ENCODE measurements at places on chromosomes 11 and 22.

- DNase-seq = no peak
These were observed 59.8 kb downstream of the NAV2 start for GRCh38 chr11:19772480-19772879.

- no peak for DNase-seq
These were observed 51.9 kb downstream of the CSTF3 start for GRCh38 chr11:33109294-33109895.

GRCh38 chr22:49550141-49550430 is 277.6 kb downstream of the BRD1 start:
- DNase-seq = no peak

DNA sequence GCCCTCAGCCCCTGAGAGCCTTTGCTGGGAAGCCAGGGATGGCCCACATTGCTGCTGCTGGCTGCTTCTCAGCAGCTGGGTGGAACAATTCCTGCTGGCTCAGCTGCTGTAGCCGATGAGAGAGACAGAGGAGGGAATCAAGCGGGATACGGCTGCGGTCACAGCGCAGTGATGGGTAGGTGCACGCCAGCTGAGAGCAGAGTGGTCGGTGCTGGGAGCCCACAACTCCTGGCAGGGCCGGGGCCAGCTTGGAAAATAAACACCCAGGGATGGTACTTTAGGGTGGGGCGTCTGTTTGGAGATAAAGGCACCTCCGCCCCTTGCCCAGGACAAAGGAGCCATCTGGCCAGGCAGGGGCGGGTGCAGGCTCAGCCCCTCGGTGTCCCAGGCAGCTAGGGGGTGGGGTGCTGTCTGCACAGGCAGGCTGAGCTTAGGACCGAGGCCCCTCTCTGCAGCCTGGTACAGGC is 480.5 kb downstream of the MIAT start:
- DNase-seq = no peak

DNA sequence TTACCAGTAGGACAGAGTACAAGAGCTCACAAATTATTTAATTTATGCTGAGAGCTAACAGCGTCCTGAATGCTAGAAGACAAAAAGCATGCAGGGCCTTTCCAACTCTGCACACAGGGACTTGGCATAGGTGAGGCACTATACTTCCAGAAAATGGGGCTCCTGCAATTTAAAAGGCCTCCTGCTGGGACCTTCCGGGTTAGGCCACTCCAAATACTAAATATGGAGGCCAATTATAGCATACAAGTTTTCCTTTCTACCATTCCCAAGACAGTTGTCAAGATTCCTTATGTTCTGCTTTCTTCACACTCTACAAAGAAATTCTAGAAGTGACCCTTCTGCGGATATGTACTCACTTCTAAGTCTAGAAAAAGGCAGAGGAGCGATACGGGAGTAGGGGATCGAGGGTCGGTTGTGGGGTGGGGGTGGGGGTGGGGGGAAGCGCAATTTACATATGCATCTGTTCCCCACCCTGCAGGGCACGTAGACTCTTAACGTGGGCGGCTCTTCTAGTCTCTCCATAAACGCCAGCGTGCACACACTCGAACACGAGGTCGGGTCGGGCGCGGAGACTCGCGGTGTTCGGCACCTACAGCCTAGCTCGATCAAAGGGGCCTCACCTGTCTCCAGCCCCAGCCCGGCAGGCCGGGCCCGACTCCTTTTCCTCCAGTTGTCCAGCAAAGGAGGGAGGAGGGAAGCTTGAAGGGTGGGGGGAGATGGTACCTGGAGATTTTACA is 728 bp downstream of the DCUN1D5 start:
- no peak for DNase-seq

GRCh38 chr11:100727410-100727809 is 40.3 kb downstream of the ARHGAP42 start:
- no peak for DNase-seq

- DNase-seq = no peak
These were observed 43.0 kb upstream of the RTL6 start for GRCh38 chr22:44540756-44541670.

GRCh38 chr11:72483412-72484186 is 49.3 kb upstream of the CLPB start:
- DNase-seq = peak; percentile 56

GRCh38 chr11:113579292-113579940 is 104.2 kb upstream of the DRD2 start:
- no peak for DNase-seq

DNA sequence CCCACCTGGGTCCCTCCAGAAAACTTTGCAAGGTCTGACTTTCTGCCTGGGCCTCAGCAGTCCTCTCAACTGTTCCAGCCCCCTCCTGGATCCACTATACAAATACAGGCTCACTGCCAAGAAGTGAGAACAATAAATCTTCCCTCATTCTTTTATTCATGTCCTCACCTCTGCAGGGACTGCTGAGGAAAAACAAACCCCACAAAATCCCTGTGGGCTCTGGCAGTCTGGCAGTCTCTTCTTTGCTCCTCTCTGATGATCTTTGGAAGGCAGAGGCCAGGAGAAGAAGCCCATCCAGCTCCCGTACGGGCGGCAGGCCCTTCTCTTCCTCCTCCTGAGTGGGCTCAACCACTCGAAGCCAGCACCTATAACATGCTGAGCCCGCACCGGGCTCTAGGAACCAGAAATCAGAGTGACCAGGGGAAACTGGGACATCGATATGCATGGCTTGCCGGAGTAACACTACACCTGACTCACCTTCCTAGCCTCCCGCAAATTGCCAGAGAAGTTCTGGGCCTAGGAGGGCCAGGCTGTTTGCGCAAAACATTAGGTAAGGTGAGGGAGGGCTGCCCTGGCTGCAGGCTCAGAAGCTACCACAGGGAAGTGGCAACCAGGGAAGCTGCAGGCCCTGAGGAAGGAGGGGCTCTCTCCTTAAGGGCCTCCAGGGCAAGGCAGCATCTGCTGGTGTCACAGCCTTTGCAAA is 24.2 kb downstream of the TMPRSS5 start:
- no peak for DNase-seq
